ENCODE measurements at places on chromosomes 6 and 20.

GRCh38 chr20:44527716-44528199 lies 5.9 kb upstream of the SERINC3 start:
- DNase-seq = no peak

DNA sequence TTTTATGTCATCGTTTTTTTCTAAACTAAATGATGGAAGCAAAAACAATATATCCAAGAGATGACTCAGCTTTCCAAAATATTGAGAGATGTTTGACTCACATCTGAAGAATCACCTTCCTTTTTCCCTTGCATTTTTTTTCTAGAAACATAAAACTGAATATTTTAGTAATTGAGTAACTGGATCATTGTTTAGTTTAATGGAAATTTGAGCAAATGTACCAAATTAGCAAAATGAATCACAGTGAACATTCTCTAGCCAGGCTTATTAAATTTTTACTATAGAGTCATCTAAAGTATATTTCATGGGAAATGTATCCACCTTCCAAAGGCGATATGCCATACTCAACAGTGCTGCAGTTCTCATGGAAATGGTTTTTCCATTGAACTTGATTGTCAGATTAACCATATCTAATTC lies 145.5 kb downstream of the TENT5A start:
- no peak for DNase-seq

GRCh38 chr6:69370763-69371162 lies 426.0 kb downstream of the LMBRD1 start:
- no peak for DNase-seq

DNA sequence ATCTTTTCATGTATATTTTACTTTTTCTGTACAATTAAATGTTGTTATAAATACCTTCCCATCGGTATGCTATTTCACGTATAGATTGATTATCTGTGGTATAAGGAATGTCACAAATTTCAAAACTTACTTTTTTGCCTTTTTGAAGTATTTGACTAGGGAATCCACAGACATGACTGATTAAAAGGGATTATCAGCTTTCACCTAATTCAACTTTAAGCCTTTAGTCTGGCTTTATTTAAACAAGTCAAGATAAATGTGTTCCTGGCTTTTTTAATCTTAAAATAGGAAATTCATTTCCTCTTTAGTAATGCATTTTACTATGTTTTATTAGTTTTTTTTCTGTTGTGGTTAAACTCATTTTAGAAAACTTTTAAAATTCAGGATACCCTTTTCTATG lies 160.0 kb downstream of the MACROD2 start:
- no peak for DNase-seq

DNA sequence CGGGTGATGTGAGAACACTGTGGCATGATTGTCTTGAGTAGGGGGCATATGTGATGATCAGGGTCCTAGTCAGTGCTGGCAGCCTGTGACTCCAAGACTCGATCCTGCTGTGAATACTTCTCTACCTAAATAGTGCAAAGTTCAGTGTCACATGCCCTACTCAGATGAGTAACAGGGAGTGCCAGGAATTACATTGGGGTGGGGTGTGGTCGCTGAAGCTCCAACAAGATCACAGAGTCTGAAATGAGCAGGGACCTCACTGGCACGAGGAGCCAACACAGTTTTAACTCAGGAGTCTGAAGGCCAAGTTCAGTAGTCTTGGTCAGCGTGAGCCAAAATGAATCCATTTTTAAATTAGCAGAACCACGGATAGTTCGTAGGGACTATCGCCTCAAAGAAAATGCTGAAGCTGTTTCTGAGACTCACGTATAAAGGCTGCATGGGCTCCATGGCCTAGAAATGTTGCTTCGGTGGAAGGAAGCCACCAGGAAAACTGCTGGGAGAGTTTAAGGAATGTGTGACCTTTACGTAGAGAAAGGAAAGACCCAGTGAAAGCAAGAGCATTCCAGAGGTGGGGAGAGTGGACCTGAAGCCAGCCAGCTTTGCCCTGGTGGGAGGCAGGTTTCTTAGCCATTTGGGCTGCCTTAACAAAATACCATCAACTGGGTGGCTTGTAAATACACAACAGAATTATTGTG lies 72.2 kb downstream of the RPP40 start:
- no peak for DNase-seq

DNA sequence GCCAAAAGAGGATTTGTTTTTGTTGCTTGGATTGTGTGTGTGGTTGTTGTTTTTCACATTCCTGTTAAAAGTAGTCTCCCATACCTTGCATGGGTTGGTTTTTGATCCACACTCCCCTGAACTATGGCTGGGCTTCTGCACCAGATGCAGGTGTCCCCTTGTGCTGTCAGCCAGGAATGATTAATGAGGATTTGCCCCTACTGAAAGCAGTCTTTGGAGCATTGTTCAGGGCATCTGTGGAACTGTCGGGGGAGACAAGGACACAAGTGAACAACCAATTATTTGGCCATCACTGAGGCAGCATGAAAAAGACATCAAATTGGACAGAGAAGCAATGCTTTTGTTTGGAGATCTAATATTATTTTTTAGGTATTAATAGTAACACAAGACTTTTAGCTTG lies 373.2 kb upstream of the MMS22L start:
- DNase-seq = no peak

DNA sequence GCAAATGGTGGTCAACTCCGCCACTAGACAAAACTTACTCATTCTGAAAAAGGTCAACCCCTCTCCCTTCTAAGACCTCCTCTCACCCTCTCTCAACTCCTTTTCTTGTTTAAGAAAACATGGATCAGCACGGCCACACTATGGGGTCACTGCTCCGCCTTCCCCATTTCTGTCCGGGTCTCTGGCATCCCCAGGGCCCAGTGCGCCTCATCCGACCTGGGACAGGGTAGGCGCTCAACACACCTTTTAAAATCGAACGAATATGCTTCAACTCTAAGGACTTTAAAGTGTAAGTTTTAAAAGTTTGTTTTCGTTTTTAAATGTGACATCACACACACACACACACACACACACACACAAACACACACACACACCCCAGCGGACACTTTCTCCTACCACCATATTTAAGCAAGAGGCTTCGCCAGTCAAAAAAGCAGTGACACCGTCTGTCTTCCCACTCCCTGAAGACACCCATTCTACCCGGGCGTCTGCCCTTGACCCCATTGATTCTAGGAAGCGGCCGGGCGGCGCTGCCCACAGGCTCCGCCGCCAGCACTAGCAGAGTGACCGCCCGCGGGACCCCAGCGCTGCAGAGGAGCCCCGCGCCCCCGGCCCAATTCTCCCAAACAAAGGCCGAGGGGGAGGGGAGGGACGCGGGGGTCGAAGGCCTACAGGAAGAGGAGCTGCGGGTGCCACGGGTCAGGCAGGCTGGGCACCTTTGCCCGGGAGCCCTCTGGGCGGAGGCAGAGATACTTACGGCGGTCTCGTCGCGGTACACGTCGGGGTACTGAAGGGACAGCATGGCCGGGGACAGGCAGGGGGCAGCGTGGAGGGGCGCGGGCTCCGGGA lies 568 bp downstream of the PREP start:
- peak; percentile 39 for DNase-seq

- DNase-seq = no peak
Measured at GRCh38 chr6:75222261-75222660, 16.4 kb upstream of the COL12A1 start.

Data from esophagus muscularis mucosa (tissue), 4 donors.